ENCODE measurements at places on chromosomes 6 and 20.

DNA sequence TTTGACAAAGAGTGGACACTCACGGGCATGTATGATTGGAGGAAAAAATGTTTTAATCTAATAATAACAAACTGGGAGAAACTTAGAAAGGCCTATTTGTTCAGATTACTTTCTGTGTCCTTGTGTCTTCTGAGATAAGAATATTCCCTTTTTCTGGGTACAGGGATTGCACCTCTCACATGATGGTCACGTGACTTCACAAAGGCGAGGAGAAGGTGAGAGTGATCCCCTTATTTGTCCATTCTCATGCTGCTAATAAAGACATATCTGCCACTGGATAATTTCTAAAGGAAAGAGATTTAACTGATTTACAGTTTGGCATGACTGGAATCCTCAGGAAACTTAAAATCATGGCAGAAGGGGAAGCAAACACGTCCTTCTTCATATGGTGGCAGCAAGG lies 989.7 kb upstream of the FLRT3 start:
- no peak for DNase-seq

- no peak for DNase-seq
Measured at GRCh38 chr6:8513174-8513573, 77.8 kb upstream of the SLC35B3 start.

- no peak for DNase-seq
Measured at GRCh38 chr20:50512323-50512722, 2.1 kb downstream of the PTPN1 start.

GRCh38 chr6:41039060-41039998 lies at the start of gene UNC5CL:
UNC5CL (minus strand) TSS chr6:41039221; CDS start chr6:41035074, 4,147 bp downstream.
- DNase-seq: peak; percentile 52

GRCh38 chr20:38311491-38311890 lies 7.5 kb downstream of the BPI start:
- DNase-seq: no peak

- DNase-seq: peak; percentile 82
Measured at GRCh38 chr20:50216543-50217206, 26.0 kb downstream of the CEBPB start.

DNA sequence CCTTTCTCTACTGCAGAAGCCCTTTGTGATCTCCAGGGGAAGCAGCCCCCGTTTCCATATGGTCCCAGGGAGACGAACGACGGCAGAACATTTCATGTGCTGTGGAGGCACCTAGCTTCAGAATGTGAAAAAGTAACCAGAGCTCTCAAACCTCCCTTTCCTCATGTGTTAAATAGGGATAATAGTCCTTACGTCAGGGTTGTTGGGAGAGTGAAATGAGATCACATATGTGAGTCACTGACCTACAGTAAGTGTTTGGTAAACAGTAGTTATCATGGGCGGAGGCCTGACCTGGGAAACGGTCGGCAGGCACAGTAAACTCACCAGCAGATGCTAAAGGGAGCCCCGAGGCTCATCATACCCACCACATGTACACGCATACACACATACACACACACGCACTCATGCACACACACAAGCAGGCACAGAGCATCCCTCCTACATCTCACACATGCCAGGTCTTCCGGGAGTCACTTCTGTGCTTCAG lies 89.7 kb downstream of the LY86 start:
- DNase-seq: peak; percentile 52

DNA sequence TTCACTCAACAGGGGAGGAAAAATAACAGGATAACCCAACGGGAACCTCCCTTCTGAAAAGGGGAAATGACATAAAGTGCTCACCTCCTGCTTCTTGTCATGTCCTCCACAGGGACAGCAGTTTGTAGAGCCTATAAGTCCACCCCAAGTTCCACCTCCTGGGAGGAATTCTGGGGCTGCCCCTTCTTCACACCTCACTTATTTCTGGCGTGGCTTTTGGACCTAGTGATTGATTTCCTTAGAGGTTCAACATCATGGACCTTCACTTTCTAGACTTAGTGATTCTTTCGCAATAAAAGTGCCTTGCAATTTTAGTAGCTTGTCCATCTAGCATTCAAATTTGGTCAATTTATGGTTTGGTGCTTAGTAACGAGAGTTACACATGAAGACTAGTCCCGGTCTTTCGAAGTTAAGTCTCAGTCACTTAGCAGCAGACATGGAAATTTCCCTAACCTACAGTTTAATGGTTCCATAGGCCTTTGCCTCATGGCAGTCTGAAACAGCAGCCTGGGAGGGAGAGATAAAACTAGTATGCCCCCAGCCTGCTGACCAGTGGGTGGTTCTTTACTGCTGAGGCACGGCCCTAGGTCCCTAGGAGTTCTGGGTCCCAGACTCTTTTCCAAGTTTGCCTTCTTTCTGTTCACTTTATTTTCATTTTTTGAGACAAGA lies 59.2 kb upstream of the CDKAL1 start:
- no peak for DNase-seq

DNA sequence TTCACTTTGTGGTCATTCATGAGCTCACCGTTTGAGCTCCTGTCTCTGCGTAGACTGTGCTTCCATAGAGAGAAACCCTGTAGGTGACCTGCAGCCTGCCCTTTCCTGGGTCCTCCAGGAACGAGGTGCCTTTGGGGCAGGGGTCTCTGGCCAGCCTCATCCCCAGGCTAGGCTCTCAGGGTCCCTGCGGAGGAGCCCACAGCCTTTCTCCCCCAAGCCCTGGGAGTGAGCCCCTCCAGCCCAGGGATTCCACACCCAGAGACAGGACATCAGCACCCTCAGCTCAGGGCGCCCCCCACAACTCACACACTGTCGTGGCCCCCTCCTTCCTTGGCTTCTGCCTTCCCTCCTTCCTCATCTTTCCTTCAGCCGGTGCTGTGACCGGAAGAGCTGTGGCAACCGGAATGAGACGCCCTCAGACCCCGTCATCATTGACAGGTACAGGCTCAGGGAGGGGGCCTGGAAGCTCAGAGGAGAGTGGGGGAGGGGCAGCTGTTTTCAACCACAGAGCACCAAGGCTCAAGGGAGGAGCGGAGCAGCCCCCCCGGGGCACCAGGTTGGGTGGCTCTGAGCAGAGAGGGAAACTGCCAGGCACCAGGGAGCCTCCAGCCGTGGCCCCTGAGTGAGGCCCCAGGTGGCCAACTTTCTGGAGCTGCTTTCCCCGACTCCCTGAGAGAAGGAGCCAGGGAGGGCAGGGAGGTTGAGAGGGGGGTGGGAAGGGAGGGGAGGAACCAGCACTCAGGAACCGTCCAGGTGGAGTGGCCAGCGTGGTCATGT lies 16.8 kb downstream of the EBF4 start:
- no peak for DNase-seq

DNA sequence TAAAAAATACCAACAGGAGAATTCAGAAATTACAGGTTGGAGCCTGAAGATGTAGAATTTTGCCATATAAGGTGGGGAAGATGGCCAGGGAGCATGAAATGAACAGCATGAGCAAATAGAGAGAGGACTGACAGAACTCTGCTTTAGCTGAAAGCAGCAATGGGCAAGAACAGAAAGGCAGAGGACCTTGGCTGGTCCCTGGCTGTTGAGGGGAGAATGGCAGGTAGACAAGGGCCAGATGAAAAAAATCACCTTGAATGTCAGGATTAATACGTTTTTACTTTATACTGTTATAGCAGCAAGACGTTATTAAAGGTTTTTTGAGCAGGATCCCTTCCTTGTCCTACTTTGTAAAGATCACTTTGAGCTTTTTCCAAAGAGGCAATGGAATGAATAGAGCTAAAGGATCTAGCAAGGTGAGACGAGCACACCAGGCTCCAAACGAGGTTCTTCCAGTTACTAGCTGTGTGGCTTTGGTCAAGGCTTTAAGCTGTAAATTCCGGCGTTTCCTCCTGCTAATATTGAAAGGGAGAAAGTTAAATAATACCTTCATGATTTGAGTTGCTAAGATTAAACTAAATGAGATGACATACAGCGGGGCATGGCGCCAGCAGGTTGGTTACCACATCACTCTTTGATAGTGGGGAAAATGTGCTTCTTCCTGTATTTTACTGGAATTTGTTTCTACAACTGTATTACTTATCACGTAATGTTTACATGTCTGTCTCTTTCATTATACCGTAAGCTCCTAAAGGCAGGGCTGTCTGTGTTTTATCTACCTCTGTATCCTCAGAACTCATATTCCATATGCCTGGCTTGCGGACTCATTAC lies 776 bp downstream of the PPIL1 start:
- peak; percentile 55 for DNase-seq

GRCh38 chr6:84361372-84362192 lies 134.1 kb upstream of the CEP162 start:
- no peak for DNase-seq

DNA sequence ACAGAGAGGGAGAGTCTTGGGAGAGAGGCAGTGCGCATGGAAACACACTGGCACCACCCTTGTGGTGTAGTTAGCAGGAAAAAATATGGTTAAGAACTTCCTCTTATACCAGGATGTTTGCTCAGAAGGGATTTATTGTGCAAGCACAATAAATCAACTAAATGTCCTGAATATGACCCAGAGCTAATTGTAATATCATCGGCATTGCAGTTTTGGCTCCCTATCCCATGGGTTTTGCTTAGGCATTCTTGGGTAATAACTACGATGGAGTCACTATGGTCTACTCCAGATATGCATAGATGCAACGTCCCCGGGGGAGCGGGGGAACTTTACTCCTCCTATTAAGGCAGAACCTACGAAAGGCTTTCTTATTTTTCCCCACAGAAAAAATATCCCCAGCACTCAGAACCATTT lies 751.6 kb downstream of the EYS start:
- DNase-seq: no peak

DNA sequence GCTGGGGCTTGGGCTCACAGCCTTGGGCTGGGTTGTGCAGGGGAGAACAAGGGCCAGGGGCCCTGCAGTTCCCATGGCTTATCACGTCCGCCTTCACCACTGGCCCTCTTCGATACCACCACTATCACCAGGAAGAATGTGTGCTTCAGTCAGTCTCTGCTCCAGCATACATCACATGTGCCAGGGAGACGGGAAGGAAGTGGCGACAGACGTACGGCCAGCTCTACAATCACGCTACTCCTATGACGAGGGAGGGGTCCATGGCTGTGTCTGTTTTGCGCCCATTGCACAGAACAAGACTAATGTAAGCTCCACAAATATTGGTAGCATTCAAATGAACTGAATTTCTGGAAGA lies 72.1 kb downstream of the TRAM2 start:
- no peak for DNase-seq

DNA sequence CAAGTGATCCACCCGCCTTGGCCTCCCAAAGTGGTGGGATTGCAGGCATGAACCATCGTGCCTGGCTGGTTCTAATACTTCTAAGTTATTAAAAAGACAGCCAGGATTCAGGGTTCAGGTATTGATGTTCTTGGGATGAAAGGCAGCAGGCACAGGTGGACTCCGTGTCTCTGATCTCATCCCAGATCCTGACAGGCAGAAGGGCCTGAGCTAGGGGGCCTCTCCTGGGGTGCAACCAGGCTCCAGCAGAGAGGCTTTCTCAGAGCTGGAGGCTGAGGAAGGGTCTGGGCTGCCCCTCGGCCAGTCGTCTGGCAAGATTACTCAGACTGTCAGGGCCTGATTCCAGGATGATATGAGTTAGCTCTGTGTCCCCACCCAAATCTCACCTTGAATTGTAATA lies 106.3 kb downstream of the SCML4 start:
- DNase-seq: no peak

- DNase-seq: no peak
Measured at GRCh38 chr20:1299522-1299921, 29.4 kb downstream of the SDCBP2 start.

- DNase-seq: no peak
Measured at GRCh38 chr6:56890066-56890465, 64.8 kb upstream of the BEND6 start.

- DNase-seq: no peak
Measured at GRCh38 chr6:31473780-31474761, 23.9 kb upstream of the MICB start.

DNA sequence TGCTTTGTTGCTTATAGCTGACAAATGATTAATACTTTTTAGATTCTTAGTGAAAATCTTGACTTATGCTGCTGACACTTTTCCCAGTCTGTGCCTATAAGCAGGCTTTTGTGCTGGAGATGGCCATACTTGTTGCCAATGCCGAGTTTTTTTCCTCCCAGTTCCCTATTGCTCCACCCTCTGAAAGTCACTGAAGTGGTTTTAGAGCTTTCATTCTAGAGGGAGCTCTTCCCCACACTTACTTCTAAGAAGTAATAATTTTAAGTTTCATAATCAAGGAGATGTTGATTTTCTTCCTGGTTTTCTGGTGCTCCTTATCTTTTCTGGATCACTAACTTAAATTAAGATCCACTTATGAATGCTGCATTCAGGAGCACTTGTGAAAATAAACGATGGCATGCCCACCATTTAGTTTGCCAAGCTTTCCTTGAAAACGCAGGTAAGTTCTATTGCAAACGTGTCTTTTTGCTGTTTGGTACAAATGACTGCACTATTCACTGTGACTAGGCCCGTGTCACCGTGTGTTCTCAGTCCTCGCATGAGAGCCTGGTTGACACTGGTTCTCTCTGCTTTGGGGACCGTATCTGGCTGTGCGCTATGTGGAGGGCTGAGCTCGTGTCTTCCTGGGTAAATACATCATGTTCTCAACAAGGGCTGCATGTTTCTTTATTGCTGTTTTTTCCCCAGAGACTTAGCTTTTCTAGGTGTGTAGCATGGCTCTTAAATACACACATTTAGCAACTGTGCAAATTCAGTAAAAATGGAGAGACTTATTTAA lies 50.2 kb downstream of the GFRA4 start:
- DNase-seq: no peak

GRCh38 chr20:61933481-61933950 lies 132.2 kb downstream of the TAF4 start:
- DNase-seq: no peak

- DNase-seq: no peak
Measured at GRCh38 chr6:108945681-108946159, 97.5 kb downstream of the ARMC2 start.

DNA sequence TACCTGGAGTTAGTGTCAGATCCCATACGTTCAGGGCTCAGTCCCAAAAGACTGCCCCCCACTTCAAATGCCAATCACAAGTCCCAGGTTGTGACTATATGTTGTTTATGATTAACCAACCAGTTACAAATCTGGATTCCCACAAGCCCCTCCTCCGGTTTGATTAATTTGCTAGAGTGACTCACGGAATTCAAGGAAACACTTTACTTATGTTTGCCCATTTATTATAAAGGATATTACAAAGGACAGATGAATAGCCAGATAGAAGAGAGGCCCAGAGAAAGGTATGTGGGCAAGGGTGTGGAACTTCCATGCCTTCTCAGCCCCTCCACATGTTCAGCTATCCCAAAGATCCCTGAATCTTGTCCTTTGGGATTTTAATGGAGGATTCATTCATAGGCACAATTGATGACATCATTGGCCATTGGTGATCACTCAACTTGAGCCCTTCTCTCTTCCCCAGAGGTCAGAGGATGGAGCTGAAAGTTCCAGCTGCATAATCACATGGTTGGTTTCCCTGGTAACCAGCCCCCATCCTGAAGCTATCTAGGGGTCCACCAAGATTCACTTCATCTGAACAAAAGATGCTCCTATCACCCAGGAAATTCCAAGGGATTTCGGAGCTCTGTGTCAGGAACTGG lies 2.0 kb downstream of the ECT2L start:
- no peak for DNase-seq

- no peak for DNase-seq
Measured at GRCh38 chr6:69816026-69816425, 19.2 kb upstream of the LMBRD1 start.

DNA sequence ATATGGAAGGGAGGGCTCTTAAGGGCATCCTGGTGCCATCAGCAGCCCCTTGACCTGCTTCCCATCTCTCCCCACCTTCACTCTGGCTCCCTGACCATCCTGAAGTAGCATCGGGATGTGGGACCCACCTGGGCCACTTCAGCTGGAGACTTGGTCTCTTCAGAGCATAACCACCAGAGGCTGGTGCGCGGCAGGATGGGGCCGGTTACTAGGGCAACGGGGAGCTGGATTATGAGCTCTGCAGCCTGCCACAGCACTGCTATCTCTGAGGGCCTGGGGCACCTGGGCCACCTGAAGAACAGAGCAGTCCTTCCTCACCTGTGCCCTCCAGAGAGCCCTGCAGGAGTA lies 79.7 kb downstream of the SYNJ2 start:
- no peak for DNase-seq

All from NCI-H2171 treated with DMSO at 0.1 percent for 48 hours (cell line).